Uterus (tissue), 4 donors: ENCODE measurements at places on chromosomes 4 and X. TPM values are rescaled to one million over a fixed set of nuclear protein-coding genes. Genes with fewer than 3 reads are reported as not detected.

The FAM184B gene
- not detected for total RNA-seq

The MTTP gene
- 0.14 TPM for total RNA-seq

The ASB9 gene
- 11.1 TPM for total RNA-seq

The CDS1 gene
- not detected for total RNA-seq

The GSTCD gene
- 22.0 TPM for total RNA-seq

The DMRTC1B gene
- total RNA-seq, result 2.3 TPM
